ENCODE measurements at places on chromosomes 3 and 15.

DNA sequence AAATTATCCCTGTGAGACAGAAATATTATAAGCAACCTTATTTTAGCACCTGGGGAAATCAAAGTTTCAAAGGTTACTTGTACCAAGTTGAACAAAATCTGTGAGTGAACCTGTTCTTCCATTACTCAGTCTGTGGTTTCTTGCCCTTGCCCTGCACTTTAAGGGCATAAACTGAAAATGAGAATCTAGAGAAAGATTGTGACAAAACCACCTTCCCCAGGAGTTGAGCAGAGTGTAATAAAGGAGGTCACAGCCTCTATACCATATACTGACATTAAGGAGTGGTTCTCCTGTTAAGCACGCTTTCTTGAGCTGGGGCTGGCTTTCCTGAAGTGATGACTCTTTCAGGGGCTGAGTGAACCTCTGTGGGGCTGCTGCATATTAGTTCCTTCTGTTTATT is 143.4 kb downstream of the PDCD6IP start:
- DNase-seq = no peak

DNA sequence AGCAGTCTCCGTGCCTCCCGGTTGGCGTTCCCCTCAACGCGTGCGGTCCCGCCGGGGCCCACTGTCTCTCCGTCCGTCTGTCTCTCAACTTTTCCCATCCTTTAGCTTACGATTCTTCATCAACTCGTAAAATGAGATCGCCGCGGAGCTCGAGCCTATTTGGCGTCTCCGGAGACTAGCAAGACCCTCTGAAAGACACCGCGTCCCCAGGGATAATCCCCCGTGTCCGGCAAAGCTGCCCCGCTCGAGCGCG is 3.4 kb downstream of the GATA2 start:
- DNase-seq = no peak

DNA sequence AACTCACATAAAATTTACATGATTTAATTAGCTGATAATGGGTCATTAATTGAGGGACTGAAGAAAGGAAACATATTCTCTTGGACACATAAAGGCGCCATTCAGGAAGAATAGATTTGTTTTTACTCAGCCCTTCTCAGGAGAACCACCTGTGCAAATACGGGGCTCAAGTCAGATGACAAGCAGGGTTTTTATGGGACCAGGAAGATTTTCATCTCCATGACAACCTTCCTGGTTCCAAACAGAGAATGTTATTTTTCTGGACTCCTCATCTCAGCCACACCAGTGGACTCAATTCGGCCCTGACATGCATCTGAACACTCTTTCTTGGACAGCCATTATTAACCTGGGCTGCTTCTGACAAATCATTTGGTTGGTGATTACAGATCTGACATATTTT is 120.5 kb downstream of the PDZRN3 start:
- DNase-seq = no peak

DNA sequence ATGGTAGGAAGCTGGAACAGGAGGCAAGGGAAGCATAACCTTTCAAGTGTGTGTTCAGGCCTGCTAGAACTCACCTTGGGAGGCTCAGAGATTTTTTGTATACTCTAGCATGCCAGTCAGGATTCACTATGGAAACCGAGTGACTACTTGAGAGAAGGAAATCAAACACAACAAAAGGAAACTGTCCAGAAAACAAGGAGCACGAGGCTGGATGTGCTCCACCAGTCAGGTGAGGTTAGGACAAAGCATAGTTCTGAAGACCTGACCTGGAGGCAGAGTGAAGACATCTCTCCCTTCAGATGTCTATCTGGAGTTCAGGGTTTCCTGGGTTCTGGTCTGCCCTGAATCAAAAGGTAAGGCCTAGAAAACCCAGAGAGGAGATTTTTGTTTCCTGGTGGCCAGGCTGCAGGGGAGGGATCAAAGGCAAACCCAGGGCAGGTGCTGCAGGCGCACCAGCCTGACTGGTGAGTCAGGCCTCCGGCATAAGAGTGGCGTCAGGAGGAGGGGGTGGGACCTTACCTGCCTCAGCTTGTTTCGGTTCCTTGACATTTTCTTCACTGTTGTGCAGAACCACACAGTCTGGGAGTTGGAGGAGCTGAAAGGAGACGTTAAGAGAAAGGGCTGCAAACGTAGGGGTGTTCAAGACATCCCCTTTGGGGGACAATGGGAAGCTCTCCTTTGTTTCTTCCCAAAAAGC is 52.2 kb upstream of the OSBPL11 start:
- no peak for DNase-seq
